ENCODE measurements at places on chromosomes 2 and 18.

DNA sequence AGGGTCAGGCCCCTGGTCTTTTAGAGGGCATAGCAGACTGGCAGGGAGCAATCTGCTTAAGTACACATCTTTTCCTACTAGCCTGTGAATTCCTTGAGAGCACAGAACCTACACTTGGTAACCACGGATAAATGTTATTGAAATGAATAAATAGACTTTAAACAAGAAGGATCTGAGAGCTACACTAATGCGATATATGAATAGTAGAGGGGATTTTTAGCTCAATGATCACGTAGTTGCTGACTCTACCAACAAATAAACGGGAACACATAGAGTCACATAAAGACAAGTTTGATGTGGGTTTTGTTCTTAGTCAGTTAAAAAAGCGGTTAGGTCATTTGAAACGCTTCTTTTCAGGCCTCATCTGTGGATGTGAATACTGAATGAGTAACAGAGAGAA lies 290.3 kb upstream of the CCDC68 start:
- DNase-seq = no peak

DNA sequence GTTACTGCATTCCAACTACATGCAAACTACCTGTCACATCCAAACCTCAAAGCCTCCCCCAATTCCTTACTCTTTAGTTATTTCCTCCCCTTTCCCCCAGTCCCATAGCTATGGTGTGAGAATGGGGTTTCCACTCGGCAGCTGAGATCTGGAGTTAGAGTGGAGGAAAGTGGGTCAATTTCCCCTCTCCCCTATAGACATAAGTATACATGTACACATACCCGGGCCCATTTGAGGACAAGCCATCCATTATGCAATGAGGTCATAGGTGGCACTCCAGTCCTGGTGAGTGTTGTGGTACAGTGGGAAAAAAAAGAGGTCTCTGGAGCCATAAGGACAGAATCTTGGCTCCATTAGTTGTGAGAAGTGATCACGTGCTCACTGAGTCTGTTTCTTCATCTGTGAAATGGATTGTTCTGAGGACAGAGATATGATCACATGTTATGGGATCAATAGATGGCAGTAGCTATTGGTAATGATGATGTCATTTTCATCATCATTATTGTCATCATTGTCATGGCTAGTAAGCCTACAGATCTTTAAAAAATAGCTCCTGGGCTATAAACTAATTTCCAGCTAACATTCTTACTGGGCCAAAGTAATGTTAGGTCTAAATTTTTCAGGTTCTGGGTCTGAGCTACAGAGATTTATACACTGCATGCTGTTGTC lies 119.0 kb downstream of the BCL2L11 start:
- DNase-seq = no peak

DNA sequence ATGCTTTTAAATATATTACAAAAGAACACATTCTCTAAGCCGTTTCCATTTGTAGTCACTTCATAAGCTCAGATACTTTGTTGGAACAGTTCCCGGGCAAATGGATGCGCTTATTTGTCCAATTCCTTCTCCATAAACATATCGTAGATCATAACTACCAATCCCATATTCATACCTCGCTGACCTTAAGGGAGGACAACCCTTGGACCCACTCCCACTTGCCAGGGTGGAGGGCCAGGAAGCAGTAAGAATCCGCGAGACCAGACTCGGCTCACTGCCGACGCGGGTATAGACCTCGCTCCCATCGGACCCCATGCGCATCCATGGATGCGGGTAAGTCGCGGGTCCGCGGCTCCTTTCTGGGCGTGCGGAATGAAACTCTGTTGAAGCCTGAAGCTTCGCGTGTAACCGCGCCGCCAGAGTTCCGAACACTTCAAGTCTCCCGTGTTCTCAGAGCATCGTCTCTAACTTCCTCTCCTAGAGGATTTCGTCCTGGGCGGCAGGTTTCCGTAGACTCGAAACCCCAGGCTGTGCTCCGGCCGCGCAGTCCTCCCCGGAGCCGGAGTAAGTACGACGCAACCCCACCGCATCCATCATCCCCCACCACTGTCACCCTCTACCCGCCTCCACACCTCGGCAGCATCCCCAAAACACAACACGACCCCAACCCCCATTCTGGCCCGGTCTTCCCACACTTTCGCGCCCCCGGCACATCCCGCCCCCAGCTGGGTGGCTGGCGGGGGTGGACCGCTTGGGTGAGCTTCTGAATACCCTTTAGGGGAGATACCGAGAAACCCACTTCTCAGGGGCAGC lies 1.1 kb downstream of the DSC3 start:
- DNase-seq = no peak

DNA sequence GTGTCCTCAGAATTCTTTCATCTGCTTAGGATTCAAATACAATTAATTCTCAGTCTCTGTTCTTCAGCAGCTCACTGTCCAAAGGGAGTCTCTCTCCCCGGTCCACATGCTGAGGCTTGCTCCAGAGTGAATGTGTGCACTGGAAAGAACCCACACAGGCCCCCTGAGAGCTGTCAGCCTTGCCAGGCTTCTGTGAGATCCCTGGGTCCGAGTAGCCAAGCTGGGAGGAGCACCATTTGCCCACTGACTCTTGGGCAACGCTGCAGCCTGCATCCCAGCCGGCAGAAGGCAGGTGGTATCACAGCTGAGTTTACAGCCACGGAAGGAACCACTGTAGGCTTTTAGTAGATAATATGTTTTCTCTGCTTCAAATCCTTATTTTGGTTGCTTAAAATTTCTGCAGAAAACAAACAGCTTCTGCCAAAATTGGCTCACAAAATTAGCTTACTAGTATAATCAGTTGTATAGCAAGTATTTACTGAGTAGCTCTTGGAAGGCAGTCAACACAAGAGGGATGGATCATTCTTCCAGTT lies 21.4 kb upstream of the LTBP1 start:
- no peak for DNase-seq

GRCh38 chr2:134392442-134393074 lies 138.7 kb downstream of the MGAT5 start:
- DNase-seq = no peak

Measured in NCI-H2227 treated with DMSO at 0.1 percent for 48 hours (cell line).